ENCODE measurements at places on chromosomes 4 and X.

- DNase-seq: no peak
These were observed at the start of gene NDST4 for GRCh38 chr4:115113506-115114106. NDST4 (minus strand) TSS chr4:115113620; CDS start chr4:115077036, 36,584 bp downstream.

GRCh38 chrX:116198810-116199209 lies 28.3 kb downstream of the AGTR2 start:
- no peak for DNase-seq

- DNase-seq: no peak
These were observed 48.9 kb downstream of the PCDH7 start for GRCh38 chr4:30769093-30769492.

DNA sequence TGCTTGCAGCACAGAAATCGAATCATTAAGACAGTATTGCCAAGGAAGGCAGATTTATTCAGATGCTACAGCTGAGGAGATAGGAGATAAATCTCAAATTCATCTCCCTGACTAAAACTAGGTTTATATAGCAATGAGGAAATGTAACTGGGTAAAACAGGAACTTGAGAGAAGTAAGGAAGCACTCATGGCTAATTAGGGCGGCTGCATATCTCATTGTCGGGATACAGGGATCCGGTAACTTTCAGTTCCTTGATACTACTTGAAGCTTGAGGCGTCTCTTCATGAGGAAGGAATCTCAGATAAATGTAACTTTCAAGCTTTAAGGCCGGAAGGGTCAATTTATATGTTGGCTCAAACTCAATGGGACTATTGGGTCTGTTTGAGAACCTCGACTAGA lies 129.2 kb upstream of the WDR1 start:
- DNase-seq: no peak

- no peak for DNase-seq
These were observed 28.5 kb downstream of the PHEX start for GRCh38 chrX:22060415-22061280.

All from activated CD8-positive, alpha-beta memory T cell treated with anti-CD3 and anti-CD28 coated beads for 24 hours (primary cell).